GM23338 (cell line): ENCODE measurements at places on chromosomes 1 and 21. TPM values are rescaled to one million over a fixed set of nuclear protein-coding genes. Genes with fewer than 3 reads are reported as not detected.
A peak's percentile ranks its signal among the peaks of the same experiment; 100 is the strongest.

- no peaks in the 10 kb centered on the region for H3K36me3 ChIP-seq
- H3K27me3 ChIP-seq, result no peaks in the 10 kb centered on the region
- 0 out of 2 replicates have a peak overlapping the region, but pooled peaks have one; percentile 19 for H3K27ac ChIP-seq
- H3K4me1 ChIP-seq, result peaks cover 39% of the 10 kb centered on the region
- peak; percentile 85 for DNase-seq
These were observed 180.7 kb downstream of the KAZN start for GRCh38 chr1:14778898-14779865.

GRCh38 chr1:232291261-232291660 is 338.7 kb downstream of the SIPA1L2 start:
- H3K4me1 ChIP-seq, result no peaks in the 10 kb centered on the region
- H3K36me3 ChIP-seq, result no peaks in the 10 kb centered on the region
- H3K4me3 ChIP-seq, result no peak overlapping the region
- H3K27ac ChIP-seq, result no peak overlapping the region
- no peak for DNase-seq

GRCh38 chr1:205600085-205600484 is 31.7 kb downstream of the ELK4 start:
- H3K4me1 ChIP-seq, result no peaks in the 10 kb centered on the region
- H3K4me3 ChIP-seq, result no peak overlapping the region
- DNase-seq, result no peak
- H3K36me3 ChIP-seq, result no peaks in the 10 kb centered on the region; the same call in 1 of the 2 replicates
- no peak overlapping the region for H3K27ac ChIP-seq

Gene CYP4X1
- polyA plus RNA-seq, result 1.1 and 1.8 TPM in 2 replicates

Gene SYT2
- 2.4 TPM in 2 replicates for polyA plus RNA-seq

Gene PCAT6
- polyA plus RNA-seq, result 28.1 and 28.7 TPM in 2 replicates

Gene CSF3R
- not detected in 2 replicates for polyA plus RNA-seq
